ENCODE measurements at places on chromosomes 4 and X. TPM values are rescaled to one million over a fixed set of nuclear protein-coding genes. Genes with fewer than 3 reads are reported as not detected.

GRCh38 chr4:15714141-15714540 is 11.3 kb downstream of the BST1 start:
- no peak for DNase-seq

LGI2 gene
- total RNA-seq: not detected

GLUD2 gene
- total RNA-seq: 0.34 TPM

POU3F4 gene
- total RNA-seq: not detected

DNA sequence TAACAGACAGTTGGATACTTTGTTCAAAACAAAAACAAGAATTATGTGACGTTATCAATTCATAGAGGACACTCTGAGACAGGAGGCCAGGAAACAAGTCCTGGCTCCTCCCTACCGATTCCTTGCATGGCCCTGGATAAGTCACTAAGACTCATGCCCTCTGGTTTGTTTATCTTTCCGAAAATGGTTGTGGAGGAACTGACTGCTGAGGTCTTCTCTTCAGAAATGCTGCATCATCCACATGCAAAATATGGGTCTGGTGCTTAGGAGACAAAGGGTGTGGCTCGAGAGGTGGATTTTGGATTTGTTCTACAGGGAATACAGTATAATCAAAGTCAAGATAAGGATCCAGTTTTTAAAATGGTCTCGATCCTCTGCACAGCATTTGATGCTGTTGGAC is 130.9 kb downstream of the RELL1 start:
- DNase-seq: no peak

- DNase-seq: no peak
These were observed 5.6 kb downstream of the HAND2 start for GRCh38 chr4:173524218-173525117.

TSPAN6 gene
- 23.5 TPM for total RNA-seq

- peak; percentile 58 for DNase-seq
These were observed 306.4 kb downstream of the PTTG2 start for GRCh38 chr4:38266616-38267015.

GRCh38 chrX:121666171-121666570 is 618.8 kb downstream of the GLUD2 start:
- DNase-seq: no peak

FGFRL1 gene
- total RNA-seq: 17.8 TPM

DNA sequence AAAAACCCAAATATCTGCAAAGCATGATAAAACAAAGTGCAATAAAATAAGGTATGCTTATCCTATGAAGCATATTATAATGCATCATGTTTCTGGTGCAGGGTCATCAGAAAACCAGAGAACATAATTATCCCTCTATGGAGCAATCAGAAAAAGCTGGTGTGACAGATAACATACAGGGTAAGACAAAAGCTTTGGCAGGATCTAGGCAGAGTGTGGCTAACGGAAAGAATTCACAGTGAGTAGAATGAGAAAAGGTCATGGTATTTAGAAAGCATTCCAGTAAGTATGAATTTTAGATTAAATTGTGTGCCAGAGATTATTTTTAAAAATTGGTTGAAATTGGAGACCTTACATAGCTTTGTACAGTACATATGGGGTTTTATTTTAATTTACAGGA is 29.0 kb upstream of the UGT2B4 start:
- DNase-seq: peak; percentile 44

DNA sequence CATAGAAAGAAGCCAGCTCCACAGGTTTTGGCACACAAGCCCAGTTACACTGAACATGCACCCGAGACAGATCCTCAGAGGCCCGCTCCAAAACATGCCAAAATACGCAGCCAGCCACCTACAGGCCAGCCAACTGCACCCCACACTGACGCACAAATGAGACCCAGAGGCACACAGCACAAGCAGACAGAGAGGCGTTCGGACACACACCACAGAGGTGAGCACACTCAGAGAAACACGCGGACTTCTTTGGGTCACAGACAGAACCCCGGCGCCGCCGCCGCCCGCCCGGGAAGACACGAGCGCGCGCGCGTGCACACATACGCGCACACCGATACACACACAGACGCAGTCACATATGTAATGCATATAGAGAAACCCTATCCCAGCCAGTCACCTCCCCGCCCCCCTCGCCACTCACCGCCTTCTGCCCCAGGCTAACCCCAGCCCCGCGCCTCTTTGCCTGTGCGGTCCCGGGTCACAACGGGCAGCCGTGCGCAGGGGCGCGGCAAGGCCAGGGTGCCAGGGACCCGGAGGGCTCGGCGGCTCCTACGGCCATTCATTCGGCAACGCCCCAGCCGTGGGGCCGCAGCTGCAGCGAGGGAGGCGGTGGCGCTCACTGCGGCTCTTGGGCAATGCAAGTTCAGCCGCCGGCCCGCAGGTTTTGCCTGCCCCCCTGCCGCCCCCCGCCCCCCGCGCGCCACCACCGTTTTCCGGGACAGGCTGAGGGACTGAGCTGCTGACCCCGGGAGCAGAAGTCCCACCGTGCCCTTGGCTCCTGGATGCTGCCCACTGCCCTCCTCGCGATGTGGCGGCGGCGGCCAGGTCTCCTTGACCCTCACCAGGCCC is 553 bp downstream of the SEPTIN6 start:
- peak; percentile 32 for DNase-seq

DNA sequence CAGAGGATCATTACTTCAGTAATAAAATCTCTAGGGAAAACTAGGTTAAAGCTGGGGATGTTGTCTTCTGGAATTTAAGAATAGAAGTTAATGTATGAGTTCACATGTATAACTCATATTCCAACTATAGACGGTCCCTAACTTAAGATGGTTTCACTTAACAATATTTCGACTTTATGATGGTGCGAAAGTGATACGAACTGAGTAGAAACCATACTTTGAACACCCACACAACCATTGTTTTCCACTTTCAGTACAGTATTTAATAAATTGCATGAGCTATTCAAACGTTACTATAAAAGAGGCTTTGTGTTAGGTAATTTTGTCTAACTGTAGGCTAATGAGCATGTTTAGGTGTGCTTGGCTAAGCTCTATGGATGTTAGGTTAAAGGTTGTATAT is 38.7 kb downstream of the CCSER1 start:
- DNase-seq: no peak

DNA sequence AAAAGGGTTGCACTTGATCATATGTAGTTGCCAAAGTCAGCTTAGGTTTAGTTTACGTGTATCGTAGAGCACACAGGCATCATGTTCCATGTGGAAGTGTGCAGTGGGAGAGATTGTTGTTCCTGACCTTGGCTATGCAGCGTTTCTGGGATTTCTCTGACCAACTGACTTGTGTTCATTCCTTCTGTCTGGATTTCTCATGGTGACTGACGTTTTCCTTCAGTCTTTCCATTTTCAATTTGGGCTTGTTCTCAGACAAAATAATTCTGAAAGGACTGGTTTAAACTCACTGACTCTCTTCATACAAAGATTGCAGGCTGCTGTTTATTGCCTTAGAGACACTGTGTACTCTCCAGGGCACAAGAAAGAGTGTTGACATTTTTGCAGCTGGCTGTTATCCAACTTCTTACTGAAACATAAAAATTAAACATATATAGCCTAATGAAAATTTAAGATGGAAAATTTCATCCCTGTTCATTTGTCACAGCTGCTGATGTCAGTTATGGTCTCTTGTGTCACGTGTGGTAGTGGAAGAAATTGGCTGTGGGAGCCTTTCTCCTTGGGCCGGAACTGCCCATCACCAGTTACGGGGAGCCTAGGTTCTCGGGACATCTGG is 95.4 kb downstream of the TNIP2 start:
- peak; percentile 50 for DNase-seq

BEX5 gene
- total RNA-seq: not detected

GRCh38 chrX:128020701-128021100 is 31.5 kb downstream of the ACTRT1 start:
- DNase-seq: no peak

PNMA6F gene
- total RNA-seq: not detected

FAM13A gene
- 22.3 TPM for total RNA-seq

C4orf46 gene
- total RNA-seq: 33.8 TPM

KIAA1210 gene
- total RNA-seq: not detected

GRCh38 chrX:5409106-5409505 is 819.6 kb downstream of the NLGN4X start:
- DNase-seq: no peak

DNA sequence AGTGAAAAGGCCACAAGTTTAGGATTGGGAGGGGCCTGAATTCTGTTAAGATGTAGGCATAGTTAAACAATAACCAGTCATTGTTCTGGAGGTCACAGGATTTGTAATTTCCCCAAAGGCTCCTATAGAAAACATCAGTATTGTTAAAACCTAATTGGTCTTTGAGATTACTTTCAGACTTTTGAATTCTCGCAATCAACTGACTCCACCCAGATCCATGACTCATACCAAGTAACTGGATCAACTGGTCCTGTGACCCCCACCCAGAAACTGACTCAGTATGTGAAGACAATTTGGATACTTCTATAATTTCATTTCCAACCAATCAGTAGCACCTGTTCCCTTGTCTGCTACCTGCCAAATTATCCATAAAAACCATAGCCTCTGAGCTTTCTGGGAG is 28.4 kb downstream of the MAGEB16 start:
- no peak for DNase-seq

DNA sequence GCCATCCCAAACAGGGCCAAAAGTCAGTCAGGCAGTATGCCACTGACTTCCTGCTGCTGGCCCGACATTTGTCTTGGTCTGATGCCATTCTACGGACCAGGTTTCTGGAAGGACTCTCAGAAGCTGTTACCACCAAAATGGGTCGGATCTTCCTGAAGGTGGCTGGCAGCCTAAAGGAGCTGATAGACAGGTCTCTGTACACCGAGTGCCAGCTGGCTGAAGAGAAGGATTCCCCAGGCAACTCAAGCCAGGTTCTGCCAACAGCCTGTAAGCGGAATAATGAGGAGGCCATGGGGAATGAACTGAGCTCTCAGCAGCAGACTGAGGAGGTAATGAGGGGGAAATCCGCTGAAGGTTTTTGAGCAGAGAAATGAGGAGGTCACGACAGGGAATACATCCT is 95.7 kb downstream of the RTL9 start:
- no peak for DNase-seq

- DNase-seq: peak; percentile 69
These were observed 2.9 kb downstream of the HCFC1 start for GRCh38 chrX:153968754-153969124.

DNA sequence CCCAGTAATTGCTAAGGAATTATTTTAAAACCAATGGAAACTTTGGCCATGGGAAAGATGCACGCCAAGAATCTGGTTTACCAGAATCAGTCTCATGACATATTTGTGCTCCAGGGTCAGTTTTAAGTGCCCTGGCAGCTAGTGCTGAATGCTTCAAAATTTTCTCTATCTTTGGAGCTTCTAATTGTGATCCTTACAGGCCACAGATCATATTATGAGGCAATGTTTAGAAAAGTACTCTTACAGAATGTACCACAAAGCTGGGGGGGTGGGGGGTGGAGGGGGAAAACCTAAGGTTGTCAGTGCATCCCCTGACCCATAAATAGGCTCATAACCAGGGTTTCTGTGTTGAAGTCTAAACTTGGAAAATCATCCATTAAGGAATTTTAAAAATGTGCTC is 514.5 kb downstream of the INPP4B start:
- DNase-seq: no peak

- peak; percentile 10 for DNase-seq
These were observed 230.8 kb downstream of the TMEM47 start for GRCh38 chrX:34426334-34426733.

GRCh38 chr4:158316264-158316663 is 106.0 kb downstream of the TMEM144 start:
- peak; percentile 60 for DNase-seq

GRCh38 chr4:130154901-130155300 is 1058.9 kb downstream of the C4orf33 start:
- DNase-seq: no peak

- no peak for DNase-seq
These were observed 188.4 kb downstream of the WDFY3 start for GRCh38 chr4:84778041-84778440.

- DNase-seq: no peak
These were observed 22.7 kb upstream of the LEF1 start for GRCh38 chr4:108191269-108191914.

DNA sequence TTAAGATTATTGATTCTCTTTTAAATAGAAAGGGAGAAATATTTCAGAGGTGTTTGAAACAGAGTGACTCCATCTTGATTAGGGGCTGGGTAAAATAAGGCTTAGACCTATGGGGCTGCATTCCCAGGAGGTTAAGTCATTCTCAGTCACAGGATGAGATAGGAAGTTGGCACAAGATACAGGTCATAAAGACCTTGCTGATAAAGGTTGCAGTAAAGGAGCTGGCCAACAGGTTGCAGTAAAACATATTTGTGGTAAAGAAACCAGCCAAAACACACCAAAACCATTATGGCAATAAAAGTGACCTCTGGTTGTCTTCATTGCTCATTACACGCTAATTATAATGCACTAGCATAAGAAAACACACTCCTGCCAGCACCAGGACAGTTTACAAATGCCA is 165.0 kb downstream of the SPIN4 start:
- DNase-seq: no peak
